ENCODE measurements at places on chromosomes 12 and 14.

DNA sequence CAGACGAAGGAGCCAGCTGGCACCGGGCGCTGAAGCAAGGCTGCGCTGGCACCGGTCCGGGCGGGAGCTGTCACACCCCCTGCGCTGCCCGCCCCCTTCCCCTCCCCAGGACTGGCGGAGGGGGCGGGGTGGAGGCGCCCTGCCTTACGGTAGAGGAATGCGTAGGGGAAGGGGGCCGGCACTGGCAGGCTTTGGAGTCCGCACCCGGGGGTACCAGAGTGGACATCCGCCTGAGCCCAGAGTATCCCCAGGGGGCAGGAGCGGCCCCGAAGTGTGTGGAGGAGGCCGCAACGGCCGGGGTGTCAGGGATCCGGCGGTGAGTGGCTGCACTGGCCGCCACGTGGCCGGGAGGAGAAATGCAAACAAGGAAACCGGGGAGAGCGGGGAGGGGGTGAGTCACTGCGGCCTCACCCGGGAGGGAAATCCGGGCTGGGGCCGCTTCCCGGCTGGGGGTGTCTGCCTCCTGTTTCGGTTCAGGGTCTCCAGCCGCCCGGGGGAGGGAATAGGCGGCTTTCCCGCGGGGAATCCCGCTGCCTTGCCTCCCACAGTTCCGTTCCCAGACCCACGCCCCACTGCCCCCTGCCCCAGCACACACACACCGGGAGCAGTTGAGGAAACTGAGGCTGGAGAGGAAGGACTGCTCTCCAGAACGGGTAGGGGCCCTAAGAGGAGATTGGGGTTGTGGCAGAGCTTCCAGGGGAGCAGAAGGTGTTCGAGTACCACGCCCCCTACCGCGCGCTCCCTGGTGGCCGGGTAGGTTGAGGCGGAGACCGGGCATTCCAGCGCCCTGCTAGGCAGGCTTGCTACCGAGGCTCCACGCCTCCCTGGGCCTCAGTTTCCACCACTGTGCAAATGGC is at the start of gene RAPGEF3:
TSS of gene RAPGEF3 (minus strand) at position 47 of the 857 bp plus-strand sequence. CDS start 324 bp downstream, outside the sequence.
- DNase-seq = peak; percentile 66

GRCh38 chr14:64728106-64728505 is 23.9 kb downstream of the PLEKHG3 start:
- DNase-seq = no peak

- DNase-seq = no peak
Measured at GRCh38 chr14:64324461-64324860, 30.3 kb upstream of the ESR2 start.

DNA sequence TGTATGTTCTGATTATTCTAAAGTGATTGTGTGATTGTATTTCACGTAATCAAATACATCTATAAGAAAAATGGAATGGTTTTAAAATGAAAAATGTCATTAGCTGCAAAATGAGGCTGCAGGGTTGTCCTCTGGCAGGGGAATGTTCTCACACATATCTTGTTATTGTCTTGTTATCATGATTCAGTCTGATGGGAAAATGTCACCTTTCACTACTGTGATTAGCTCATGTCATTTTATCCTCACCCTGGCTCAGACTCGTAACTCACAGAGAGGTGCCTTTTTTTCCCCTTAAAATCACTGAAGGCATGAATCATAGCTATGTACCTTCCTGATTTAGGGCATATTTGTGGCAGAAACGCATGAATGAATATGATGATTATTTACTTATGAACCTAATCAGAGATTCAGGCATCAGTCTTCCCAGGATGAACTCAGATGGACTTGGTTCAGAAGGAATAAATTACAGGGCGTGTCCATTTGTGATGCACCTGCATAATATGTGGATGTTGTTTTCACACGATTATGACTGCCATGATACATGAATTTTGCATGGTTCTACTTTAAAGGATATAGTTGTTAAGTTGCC is 1339.2 kb downstream of the AACS start:
- DNase-seq = no peak

- DNase-seq = no peak
Measured at GRCh38 chr12:92796650-92797049, 93.9 kb downstream of the PLEKHG7 start.

DNA sequence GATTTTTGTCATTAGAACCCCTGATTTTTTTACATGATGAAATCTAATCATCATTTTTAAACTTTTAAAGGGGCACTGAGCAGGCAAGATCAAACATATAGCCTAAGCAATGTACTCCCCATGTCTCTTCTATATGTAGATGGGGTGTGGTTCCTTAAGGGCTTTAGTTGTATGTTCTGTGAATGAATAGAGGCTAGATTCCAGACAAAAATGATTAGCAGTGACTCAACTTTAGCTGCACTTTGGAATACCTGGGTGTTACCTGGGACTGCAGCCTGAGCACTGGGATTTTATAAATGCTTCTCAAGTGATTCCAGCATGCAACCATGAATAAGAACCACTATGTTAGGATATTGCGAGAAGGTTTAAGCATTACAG is 256.7 kb upstream of the PLEKHG7 start:
- no peak for DNase-seq

GRCh38 chr14:91348845-91349465 is 68.7 kb downstream of the CCDC88C start:
- no peak for DNase-seq

DNA sequence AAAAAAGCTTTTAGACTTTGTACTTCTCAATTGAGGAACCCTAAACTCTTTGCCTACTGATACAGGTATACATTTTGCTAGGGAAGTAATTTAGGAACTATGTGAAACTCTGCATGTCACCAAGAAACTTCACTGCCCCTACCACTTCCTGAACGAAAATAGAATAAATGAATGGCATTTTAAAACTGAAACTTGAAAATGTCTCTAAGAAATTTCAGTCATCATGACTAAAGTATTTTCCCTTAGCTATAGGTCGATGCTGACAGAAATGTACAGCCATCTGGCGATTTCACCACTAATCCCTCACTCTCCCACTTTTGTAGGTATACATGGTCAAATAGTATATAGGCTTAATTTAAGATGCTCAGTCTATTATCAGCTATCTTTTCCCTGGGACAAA is 194.9 kb upstream of the SYT10 start:
- DNase-seq = no peak

- no peak for DNase-seq
Measured at GRCh38 chr14:92464716-92465115, 48.9 kb upstream of the RIN3 start.

GRCh38 chr14:21539189-21539940 is 13.2 kb upstream of the SALL2 start:
- no peak for DNase-seq

- no peak for DNase-seq
Measured at GRCh38 chr14:101361451-101362433, 199.6 kb upstream of the DIO3 start.
